ENCODE measurements at places on chromosomes 11 and 22.

DNA sequence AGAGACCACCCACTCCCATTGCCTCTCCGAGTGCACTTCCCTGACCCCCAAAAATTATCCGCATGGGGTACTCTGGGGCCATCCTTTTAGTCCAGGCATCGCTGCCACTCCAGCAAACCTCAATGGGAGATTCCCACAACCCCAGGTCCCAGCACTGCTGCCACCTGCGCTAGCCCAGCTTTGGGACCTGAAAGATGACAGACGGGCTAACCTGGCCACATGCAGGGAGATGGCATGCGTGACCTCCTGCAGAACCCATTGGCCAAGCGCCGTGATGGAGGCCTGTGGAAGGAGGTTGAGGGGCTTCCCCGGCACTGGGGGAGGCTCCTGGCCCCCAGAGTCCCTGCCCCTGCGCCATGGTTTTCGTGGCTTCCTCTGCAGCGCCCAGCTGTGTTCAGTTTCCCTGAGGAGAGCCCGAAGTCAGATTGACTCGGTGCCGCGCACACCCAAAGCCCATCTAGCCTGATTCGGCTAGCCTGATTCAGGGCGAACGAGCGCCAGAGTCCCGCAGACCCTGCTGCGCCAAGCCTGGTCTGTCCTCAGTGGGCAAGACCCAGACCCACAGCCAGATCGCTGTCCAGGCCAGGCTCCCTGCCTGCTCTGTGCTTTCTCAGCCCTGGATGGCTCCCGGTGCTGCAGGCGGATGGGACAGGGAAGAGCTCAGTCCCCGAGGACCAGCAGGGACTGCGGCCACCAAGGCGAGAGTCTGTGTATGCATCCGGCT, 751 bp upstream of the WNT7B start:
- peak; percentile 53 for DNase-seq

DNA sequence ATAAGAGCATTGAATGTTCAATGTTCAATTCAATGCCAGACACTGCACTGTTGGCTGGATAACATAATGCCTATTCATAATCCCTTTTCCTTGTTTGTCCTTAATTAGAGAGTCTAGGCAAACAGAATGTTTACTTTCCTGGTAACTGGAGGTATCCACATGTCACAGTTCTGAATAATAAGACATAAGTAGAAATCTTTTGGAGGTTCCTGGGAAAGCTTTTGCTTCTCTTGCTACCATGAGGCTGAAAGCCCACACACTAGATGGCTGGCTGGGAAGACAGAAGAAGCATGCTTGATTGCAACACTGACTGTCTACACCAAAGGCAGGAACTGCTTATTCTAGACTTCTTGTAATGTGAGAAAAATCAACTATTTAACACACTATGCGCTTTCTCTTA, 79.5 kb downstream of the GAB2 start:
- no peak for DNase-seq

DNA sequence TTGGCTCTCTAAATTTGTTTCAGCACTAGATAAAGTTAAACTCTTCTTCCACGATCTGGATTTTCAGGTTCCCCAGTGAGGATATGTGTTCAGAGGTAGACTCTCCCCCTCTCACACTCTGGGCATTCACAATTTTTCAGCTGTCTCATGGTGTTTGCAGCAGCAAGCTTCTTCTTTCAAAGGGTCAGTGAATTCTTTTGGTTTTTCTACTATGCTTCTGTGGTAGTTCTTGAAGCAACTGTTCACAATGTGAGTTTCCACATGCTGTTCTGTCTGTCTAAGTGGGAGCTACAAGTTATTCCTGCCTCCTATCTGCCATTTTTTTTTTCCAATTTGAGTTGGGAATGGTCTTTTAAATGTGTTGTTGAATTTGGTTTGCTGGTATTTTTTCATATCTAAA, 25.4 kb downstream of the CNTF start:
- DNase-seq = no peak

DNA sequence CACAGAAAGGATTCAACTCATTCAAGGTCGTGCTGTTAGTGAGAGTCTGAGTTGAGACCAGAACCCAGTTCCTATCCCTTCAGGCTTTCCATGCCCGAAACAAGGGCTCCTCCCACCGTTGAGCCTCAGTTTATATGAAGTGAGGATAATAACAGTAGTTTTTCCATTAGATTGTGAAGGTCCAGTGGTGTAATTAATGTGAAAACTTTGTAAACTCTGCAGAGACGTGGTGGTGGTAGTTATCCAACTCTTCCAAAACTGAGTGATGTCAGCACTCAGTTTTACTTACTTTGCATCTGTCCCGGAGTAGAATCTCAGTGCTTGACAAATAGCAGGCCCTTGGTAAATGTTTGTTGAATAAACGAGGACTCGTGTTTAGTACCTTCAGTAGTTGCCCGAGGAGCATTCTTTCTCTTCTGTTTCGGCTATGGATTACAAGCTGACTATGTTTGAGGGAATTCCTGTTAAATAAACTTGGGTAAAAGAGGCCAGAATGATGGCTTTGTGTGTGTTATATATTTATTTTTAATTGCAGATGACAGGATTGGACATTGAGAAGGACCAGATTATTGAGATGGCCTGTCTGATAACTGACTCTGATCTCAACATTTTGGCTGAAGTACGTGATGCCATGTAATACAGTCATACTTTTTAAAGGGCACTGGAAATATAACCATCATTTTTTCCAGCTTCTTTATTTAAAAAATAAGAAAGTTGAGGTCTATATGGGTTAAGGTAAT, 1.0 kb downstream of the REXO2 start:
- no peak for DNase-seq

DNA sequence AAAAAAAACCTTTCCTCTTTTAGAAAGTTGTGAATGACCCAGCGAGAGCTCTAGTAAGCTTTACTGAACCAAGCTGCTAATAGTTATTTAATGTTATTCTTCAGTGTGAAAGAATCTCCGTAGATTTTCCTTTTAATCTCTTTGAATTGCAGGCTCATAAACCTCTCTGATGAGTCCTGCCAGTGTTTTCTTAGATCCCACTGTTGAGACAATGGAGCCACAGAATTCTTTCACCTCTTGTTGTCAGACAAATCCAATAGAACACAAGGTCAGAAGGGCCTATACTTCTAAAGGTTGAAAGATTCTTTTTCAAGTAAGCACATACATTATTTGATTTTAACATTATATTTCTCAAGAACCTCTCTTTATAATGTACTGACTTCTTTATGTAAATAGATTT, 52.2 kb downstream of the DNAJC24 start:
- DNase-seq = no peak

DNA sequence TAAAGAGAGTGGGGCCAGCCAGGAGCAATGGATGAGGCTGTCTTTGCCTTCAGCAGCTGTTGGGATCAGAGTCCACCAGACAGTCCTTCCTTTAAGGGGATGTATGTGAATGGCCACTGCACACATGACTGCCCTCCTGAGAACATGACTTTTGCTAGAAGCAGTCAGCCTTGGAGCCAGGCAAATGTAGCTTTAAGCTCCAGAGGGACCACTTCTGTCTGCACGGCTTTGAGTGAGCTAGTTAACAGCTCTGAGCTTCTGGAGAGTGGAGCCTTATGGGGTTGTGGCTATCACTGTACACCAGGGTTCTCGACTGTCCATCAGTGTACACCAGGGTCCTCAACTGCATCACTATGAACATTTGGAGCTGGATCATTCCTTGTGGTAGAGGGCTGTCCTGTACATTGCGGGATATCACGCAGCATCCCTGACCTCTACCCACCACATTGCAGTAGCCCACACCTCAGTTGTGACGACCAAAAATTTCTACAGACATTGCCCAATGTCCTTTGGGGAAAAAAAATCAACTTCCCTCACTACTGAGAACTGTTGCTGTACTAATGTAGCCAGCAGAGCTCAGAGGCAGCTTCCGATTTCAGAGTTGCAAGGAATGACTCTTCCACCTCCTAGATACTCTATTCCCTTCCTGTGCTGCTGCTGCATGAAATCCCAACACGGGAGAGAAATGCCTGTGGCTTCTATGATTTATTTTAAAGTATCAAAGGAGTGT, 169.4 kb downstream of the MYO18B start:
- DNase-seq = no peak
